ENCODE measurements at places on chromosomes 16 and 17. TPM values are rescaled to one million over a fixed set of nuclear protein-coding genes. Genes with fewer than 3 reads are reported as not detected.
A peak's percentile ranks its signal among the peaks of the same experiment; 100 is the strongest.

GRCh38 chr16:54284319-54284930 lies 2.2 kb downstream of the IRX3 start:
- no peak for DNase-seq

- peak; percentile 82 for DNase-seq
These were observed 418.0 kb upstream of the PSMD7 start for GRCh38 chr16:73878611-73879010.

GRCh38 chr17:63492940-63493339 lies 16.1 kb downstream of the ACE start:
- no peak for DNase-seq

DNA sequence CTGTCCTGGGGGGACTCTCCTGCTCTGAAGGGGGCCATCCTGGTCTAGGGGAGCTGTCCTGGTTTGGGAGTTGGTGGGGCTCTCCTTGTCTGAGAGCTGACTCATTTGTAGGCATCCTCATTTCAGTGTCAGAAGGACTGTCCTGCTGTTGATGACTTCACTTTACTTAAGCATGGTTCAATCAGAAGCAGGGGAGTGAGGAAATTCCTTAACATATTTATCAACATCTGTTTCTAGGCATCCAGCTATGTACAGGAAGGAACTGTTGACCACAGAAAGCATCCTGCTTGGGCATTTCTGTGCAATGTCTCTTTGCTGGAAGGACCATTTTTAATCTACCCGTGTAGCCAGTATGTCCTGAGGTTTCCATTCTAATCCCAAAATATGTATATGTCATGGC lies 502.7 kb upstream of the HSBP1 start:
- no peak for DNase-seq

DNA sequence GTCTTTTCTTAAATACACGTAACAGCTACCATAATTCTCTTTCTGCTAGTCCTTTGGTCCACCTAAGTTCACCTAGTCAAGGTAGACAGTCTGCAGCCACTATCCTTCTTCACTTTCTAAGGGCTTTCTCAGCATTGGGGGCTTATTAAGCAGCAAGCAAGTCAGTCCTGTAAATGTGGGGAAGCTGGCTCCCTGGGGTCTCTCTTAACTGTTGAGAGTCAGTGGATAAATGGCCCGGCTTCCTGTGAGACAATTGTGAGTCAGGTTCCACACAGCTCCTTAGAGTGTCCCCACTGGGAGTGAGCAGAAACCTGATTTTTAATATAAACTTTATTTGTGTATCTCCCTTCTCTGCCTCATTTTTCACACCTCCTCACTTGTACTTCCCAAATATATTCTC lies 132.1 kb downstream of the CDH13 start:
- DNase-seq = no peak

- DNase-seq = no peak
These were observed 91.7 kb downstream of the DNAH17 start for GRCh38 chr17:78485290-78486168.

- DNase-seq = no peak
These were observed 16.6 kb downstream of the PLD6 start for GRCh38 chr17:17189559-17189958.

GRCh38 chr17:60941028-60941427 lies 263.4 kb downstream of the BCAS3 start:
- peak; percentile 78 for DNase-seq

GRCh38 chr17:59671386-59671785 lies 35.8 kb downstream of the PTRH2 start:
- no peak for DNase-seq

GRCh38 chr17:19001907-19002590 lies 2.5 kb downstream of the FAM83G start:
- no peak for DNase-seq

GRCh38 chr16:84898447-84898846 lies 78.7 kb downstream of the CRISPLD2 start:
- no peak for DNase-seq

DNA sequence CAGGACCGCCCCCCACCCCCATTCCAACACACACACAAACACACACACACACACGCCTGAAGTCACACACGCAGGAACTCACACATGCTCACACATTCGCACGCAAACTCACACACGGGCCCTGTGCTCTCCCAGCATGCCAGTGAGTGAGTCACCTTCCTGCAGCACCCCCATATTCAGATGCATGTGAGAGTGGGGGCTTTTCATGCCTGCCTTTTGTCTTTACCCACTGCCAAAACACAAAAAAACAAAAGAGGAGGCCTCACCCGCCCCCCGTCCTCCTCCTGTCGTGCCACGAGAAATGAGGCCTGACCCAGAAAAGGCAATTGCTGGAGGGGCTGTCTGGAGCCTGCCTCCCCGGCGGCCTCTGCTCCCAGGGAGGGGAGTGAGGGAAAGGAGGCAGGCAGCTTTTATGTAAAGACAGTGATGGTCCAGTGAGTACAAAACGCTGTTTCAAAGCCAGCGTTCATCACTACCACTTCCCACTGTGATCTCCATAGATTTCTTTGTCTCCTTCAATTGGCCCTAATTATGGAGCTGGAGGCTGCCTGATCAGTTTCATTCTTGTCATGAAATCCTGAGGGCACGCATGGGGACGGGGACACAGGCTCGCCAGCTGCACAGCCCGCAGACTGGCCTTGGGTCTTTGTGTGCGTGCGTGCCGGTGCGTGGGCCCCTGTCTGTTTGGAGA lies 29.5 kb upstream of the GSE1 start:
- DNase-seq = no peak

GRCh38 chr16:26765087-26765486 lies 301.6 kb upstream of the C16orf82 start:
- DNase-seq = no peak

DNA sequence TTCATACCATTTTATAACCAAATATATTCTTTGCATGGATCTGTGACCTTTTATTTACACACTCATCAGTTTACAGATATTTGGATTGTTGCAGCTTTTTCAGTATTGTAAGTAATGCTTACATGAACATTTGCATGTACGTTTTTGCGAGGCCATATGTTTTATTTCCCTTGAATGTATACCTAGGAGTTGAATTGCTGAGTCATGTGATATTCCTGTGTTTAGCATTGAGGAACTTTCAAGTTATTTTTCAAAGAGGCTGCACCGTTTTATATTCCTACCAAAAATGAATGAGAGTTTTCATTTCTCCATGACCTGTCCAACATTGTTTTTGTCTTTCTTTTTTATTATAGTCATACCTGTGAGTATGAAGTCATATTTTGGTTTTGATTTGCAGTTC lies 392.1 kb downstream of the CNTNAP4 start:
- DNase-seq = no peak

- no peak for DNase-seq
These were observed 153.9 kb upstream of the TBX2 start for GRCh38 chr17:61245706-61246135.

GRCh38 chr17:51118330-51119195 lies 2.1 kb downstream of the SPAG9 start:
- DNase-seq = no peak

Gene BRIP1
- 4.9 TPM for total RNA-seq

Gene CDRT4
- total RNA-seq = 7.6 TPM

Gene NPIPA2
- total RNA-seq = 3.7 TPM

Gene EIF3CL
- 31.7 TPM for total RNA-seq

Gene TMEM92
- total RNA-seq = 1.4 TPM

Gene ANKRD40CL
- not detected for total RNA-seq

Gene CPHXL2
- total RNA-seq = not detected

Gene NHERF2
- total RNA-seq = 11.1 TPM

Measured in NCI-H460 (cell line).